SHP77 (cell line): ENCODE measurements at places on chromosomes 11 and 22.

GRCh38 chr11:122226810-122227379 is 110.9 kb upstream of the BLID start:
- no peak for DNase-seq

DNA sequence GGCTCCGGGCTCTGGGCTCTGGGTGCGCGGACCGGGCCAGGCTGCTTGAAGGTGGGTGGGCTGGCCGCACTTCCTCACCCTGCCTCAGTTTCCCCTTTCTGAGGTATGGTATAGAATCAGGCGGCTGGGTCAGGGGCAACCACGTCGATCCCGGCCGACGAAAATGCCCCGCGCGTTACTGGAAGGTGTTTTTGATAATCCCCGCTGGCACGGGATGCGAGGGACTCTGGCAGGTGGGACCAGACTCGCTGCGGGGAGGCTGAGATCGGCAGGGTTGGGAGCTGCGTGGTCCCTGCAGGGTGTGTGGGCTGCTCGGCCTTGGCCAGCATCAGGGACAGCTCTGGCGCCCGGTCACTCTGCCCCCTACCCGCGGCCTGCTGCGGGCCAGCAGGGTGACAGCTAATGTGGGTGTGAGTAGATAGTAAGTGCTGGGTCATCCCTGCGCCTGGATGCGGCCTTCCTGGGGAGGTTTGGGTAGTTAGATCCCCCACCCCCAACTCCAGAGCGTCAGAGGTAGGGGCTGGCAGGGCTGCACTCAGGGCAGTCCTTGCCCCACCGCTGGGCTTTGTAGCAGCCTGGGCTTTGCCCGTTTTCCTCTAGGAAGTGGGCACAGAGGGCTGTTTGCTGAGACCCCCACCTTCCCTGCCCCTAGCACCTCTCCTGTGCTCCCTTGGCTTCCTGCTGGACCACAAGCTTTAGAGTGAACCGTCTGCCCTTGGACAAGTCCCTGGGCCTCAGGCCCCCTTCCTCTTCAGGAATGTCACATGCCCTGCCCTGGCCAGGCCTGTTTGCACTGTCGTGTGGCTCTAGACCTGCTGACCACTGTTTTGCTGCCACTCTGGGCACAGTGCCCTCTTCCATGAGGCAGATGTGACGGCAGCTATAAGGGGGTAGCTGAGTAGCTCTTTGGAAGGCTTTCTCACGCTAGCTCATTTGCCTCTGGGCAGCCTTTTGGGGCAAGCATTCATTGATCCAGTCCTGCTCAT is 579 bp downstream of the TANGO2 start:
- peak; percentile 19 for DNase-seq

- DNase-seq = no peak
Observed at GRCh38 chr11:124577716-124578427, 8.1 kb downstream of the OR8A1 start.

DNA sequence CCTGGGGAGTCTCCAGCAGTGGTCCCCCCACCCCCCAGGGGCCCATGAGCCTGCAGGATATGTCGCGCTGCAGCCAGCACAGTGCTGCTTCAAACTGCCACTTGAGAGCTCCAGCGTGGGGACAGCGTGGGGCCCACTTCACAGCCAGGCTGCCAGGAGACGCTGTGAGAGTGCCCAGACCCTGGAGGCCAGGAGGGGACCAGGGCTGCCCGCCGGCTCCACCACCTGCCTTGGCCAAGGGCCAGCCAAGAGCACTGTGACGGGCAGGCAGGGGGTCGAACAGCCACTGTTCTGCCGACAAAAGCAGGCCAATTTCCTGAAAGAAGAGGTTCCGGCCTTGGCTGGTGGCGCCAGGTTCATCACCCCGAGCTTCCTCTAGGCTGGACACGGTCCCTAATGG is 60.2 kb downstream of the FLRT1 start:
- DNase-seq = peak; percentile 36

DNA sequence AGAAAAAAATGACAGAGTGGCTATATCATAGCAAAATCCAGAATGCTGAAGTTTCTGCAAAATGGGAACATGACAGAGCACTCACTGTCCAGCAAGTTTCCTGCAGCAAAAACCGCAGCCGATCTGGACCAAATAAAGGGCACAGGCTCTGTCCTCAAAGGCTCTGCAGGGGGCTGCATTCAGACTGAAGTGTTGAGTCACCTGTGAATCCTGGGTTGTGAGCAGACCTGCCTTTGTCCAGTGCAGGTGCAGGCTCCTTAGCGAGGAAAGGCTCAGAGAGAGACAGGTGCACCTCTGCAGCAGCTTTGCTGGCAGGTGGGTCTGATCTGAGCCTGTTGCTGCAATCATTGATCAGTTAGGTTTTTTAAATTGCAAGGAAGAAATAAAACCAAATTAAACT is 29.3 kb upstream of the NFAM1 start:
- peak; percentile 41 for DNase-seq

DNA sequence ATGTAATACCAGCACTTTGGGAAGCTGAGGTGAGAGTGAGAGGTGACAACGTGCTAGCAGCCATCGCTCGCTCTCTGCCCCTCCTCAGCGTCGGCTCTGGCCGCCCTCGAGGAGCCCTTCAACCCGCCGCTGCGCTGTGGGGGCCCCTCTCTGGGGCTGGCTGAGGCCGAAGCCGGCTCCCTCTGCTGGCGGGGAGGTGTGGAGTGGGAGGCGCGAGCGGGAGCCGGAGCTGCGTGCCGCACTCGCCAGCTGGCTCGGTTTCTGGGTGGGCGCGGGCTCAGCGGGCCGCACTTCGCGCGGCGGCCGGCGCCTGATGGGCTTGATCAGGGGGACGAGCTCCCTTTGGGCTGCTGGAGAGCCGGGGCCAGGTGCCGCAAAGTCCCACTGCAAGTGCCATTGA is 98.9 kb upstream of the UBASH3B start:
- no peak for DNase-seq

DNA sequence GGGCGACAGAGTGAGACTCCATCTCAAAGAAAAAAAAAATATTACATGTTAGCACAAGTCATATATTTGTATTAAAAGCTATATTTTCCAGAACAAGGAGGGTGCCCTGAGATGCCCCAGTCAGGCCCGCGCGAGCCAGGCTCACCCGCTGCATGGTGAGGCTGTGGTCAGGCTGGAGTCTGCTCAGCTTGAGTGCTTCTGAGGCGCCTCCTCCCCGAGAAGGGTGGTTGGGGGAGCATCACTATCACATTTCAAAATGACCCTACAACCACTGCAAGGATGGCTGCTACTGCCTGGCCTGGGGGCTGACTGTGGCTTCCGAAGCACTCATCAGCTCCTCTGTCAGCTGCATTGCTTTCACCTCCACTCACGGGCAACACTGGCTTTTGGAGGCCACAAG is 77.1 kb downstream of the SCUBE1 start:
- no peak for DNase-seq

- no peak for DNase-seq
Observed at GRCh38 chr11:8090756-8091155, 9.7 kb downstream of the TUB start.

DNA sequence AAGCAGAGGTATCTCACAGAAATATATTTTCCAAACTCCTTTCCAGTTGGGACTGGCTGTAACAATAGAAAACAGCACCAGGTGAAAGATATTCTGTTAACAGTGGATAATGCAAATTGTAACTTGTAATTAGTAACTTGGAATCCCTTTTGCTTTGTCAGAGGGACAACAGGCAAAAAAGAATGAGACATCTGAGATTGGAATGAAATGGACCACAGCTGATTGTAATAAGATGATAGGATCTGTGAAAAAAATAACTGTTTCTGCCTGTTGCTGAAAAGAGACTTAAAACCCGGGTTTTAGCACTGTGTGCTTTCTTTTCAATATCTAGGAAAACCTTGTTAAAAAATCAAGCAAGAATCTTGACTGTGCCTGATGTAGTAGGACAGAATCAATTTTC is 655.7 kb downstream of the METTL15 start:
- no peak for DNase-seq

DNA sequence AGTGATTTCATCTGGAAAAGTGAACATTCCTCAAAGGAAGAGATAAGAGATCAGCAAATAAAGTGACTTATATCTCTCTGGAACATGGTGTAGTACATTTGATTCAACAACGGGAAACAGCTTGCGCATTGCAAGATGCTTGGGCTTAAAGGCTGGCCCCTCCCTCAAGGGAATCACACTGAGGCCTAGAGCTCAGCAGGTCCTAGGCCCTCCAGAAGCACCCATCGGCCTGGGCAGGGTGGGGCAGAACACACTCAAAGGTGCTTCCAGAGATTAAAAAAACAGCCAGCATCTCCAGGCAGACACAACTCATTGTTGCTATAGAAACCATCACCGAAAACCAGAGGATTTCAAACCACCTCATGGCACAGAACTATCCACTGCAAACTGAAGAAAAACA is 69.0 kb upstream of the ARFGAP3 start:
- no peak for DNase-seq

DNA sequence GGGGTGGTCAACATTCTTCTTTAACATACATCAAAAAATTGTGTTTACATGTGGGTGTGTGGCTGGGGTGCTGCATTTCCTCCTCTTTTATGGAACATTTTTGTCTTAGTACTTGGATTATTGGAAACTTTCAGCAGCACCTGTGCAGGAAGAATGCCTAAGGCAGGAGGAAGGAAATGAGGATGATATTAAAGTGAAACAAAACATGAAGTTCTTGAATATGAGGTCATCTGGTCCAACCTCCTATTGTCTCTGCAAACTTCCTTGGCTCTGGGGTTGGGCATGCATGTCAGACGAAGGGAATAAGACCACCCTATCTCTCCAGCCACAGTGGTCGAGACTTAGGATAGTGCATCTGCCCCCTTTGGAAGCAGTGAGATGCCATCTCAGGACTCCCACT is 20.6 kb upstream of the OR9Q1 start:
- no peak for DNase-seq

DNA sequence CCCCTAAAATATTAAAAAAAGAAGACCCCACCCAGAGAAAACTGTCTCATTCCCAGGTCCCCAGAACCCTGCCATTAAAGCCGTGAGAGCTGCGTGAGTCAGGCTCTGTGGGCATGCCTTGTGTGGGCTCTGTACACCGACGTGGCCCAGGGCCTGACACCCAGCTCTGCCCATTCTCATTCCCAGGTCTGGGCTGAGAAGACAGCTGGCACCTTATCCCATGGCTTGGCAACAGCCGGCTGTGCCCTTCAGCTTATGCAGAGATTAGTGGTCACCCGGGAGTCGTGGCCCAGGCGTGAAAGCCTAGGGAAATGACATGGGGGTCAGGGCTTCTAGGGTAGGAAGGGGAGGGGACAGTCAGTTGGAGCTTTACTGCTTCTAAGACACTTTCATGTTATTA is 31.9 kb downstream of the OTOG start:
- DNase-seq = no peak

- no peak for DNase-seq
Observed at GRCh38 chr11:117906710-117907109, 22.5 kb downstream of the TMPRSS13 start.

GRCh38 chr11:116601814-116602636 is 170.8 kb downstream of the BUD13 start:
- DNase-seq = no peak

DNA sequence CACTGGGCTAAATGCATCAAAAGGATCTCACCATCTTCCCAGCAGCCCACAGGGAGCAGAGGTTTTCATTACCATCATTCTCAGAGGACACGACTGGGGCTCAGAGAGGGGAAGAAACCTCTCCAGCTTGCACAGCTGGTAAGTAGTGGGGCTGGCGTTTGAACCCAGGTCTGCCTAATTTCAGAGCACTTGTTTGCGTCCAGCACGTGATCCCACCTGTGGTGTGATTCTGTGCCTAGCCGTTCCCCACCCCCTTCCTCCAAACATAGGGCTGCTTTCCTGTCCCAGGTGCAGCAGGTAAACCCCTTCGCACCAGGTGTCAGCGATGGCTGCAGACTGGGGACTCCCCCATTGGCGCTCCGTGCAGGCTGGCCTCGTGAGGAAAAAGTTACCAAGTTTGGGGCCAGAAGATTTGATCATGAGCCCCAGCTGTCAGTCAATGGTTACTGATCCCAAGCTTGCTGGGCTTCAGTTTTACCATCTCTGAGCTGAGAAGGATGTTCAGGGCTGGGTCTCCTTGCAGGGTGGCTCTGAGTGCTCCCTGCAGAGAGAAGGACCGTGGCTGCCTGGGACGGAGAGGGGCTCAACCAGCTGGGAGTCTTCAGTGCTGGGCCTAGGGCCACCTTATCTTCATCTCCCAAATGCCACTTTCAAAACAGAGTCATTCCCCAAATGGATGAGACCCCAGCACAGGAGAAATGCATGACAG is 445.6 kb downstream of the TBC1D22A start:
- DNase-seq = no peak

DNA sequence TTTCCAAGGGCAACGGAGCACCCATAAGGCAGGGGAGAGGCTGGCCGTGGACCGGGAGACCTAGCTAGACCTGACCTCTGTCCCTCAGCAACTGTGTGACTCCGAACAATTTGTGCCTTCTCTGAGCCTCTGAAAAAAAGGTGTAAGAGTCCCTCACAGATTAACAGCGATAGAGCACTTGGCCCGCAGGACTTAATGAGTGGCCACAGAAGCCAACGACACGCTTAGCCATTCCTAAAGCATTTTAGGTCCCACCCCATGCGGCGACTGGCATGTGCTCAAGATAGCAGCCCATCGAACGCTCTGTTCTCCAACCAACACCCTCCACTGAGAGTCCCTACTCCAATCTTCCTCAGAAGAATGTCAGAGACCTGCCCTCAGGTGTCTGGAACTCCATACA is 1.5 kb downstream of the SULT4A1 start:
- no peak for DNase-seq
